Left colon (tissue), 2 donors: ENCODE measurements at places on chromosomes 2 and 18. TPM values are rescaled to one million over a fixed set of nuclear protein-coding genes. Genes with fewer than 3 reads are reported as not detected.

- DNase-seq: no peak
These were observed 316.4 kb downstream of the DSEL start for GRCh38 chr18:67199993-67200617.

DNA sequence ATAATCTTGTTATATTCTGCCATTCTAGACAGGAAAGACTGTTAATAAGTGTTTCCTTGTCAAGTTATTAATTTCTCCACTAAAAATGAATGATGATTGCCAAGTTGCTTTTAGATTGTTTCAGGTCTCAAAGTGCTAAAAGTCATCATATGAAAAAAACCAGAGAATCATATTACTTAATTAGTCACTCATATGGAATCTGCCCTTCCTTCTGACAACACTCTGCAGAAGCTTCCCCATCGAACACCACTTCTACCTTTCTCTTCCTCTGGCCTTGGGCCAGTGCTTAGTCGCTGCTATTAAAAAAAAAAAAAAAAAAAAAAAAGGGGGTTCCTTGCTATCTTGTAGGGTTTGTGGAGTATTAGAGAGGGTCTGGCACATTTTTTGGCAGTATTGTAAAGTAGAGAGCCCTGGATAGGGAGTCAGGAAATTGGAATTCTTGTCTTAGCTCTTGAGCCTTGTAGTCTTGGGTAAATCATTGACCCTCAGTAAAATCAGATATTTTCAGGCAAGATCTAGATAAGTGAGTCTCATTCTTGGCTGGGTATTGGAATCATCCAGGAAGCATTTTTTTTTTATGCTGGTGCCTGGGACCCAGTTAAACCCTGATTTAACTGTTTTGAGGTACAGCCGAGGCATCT, 141.7 kb upstream of the CCDC68 start:
- no peak for DNase-seq

DNA sequence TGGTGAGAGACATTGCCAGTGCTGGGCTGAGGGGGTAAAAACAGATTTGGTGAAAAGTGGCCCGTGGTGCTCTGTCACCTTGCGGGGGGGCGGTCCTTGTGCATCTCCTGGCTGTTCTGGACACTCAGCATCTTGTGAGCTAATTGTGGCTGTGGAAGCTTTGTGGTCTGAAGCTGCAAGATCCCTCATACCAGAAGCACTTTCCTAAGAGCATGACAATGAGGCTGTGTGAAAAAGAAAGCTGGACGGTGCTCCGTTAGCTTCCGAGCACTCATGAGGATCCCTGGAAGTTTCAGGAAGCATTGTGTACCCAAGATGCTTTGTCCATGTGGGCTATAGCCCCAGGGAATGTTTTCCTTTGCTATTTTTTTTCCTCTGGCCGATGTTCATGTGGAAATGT, 74.5 kb downstream of the CABLES1 start:
- DNase-seq: no peak

DNA sequence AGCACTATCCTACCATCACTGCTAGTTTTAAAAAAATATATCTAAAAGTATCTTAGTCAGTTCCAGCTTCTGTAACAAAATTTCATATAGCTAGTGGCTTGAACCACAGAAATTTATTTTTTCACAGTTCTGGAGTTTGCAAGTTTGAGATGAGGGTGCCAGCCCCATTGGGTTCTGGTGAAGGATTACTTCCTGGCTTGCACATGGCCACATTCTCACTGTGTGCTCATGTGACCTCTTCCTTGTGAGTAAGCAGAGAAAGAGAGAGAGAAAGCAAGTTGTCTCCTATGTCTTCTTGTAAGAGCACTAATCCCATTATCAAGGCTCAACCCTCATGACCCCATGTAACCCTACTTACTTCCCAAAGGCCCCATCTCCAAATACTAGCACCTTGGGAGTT, 158.9 kb downstream of the DOK6 start:
- no peak for DNase-seq

DNA sequence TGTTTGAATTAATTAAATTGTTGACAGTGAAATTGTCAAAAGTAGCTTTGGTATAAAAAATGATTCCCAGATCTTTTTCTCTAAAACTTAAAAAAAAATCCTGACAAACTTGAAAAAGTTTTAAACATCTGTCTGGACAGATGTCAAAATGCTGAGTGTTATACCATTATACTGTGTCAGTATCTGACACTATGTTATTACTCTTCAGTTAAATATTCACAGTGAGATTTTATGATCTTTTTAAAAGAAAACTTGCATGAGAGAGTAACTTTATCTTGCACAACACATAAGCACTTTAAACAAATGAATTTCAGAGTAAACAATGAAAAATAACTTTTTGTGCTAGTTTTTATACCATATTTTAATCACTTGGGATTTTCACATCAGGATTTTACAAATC, 167.4 kb downstream of the MEIS1 start:
- no peak for DNase-seq

DNA sequence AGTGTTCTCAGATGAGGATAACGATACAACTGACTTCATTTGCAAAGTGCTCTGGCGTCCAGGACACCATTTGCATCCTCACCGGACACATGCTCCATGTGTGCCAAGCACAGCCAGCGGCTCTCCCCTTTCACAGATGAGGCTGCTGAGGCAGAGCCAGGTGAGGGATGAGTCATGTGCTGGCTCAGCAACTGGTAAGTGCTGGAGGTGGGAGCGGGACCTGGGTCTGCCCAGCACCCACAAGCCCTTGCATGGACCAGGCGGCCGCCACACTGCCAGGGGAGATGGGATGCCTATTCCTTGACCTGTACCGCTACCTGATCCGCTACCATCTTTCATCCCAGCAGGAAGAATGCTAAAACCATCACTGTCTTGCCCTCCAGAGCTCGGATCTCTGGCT, 86.2 kb upstream of the ASB18 start:
- DNase-seq: no peak

DNA sequence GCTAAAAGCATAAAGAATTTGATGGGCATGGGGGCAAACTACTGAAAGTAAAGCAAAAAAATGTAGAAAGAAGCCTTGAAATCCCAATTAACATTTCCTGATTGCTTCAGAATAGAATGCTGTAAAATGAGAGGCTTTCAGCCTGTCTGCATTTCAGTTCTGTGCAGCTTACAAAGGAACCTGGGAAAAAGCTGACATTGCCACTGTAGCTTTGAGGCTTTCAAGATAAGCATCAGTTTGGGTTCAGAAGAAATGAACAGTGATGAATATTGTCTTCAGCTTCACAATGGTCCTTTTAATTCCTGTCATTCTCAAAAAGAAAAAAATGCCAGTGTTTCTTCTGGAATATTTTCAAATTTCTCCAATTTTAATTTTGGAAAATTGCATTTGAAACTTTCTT, 242.7 kb downstream of the LRRTM1 start:
- no peak for DNase-seq

DNA sequence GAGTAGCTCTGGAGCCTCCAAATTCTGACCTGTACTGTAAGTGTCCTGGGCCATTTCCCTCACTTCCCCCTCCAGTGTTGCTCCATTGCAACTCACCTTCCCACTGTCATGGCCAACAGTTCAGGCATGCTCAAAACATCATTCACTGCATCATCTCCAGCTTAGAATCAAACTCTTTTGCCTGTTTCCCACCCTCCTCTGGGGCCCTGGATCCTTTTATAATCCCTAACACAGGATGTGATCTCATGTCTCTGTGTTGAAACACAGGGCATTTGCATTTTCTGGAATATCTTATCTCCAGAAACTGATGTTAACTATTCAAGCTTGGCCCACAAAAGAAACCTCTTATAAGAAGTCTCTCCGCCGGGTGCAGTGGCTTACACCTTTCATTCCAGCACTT, 3.0 kb downstream of the DPP4 start:
- DNase-seq: no peak

GRCh38 chr2:142849820-142850219, 27.6 kb upstream of the KYNU start:
- no peak for DNase-seq

DNA sequence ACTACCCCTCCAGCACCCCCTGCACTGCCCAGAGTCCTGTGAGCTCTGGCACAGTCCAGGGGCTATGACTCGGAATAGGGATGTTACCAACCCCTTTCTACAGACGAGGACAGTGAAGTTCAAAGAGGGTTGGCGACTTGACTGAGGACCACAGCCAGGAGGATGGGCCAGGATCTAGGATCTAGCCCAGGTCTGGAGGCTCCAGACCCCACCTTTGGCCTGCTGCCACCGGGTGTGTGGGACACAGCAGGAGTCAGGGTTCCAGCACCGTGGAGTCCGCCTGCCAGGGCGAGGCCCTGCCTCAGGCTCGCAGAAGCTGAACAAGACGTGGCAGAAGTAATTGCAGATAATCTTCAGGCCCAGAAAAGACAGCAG, 37.9 kb upstream of the GPC1 start:
- peak; percentile 12 for DNase-seq

GRCh38 chr2:156430236-156430979, 5.8 kb upstream of the GPD2 start:
- no peak for DNase-seq

- DNase-seq: no peak
These were observed 170.4 kb downstream of the KCNE4 start for GRCh38 chr2:223222397-223222796.

GRCh38 chr2:196924051-196924450, 2.5 kb downstream of the PGAP1 start:
- DNase-seq: no peak

- DNase-seq: no peak
These were observed 12.4 kb upstream of the AGPS start for GRCh38 chr2:177380181-177380580.

DNA sequence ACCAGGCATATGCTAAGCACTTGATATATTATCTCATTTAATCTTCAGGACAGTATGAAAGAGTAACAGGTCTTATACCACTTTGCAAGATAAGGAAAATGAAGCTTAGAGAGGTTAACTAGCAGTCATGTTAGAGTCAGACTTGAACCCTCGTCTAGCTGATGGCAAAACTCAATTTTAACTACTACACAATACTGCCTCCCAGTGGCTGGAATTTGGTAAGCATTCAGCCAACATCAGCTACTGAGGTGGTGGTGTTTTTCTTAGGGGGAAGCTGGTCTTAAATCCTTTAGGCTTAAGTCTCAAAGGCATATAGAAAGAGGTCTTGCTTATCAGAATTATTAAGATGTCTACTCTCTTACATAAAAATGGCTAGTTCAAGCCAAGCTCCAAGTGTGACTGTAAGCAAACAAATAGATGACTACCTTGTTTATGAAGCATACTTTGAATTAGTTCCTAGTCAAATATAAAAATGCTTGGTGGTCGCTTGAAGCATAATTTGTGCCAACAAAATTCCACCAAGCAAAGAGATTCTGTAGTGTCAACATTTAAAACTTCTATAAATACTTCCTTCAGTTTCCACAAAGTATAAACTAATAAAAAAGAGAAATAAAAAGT, 325.4 kb upstream of the FIGN start:
- no peak for DNase-seq

DNA sequence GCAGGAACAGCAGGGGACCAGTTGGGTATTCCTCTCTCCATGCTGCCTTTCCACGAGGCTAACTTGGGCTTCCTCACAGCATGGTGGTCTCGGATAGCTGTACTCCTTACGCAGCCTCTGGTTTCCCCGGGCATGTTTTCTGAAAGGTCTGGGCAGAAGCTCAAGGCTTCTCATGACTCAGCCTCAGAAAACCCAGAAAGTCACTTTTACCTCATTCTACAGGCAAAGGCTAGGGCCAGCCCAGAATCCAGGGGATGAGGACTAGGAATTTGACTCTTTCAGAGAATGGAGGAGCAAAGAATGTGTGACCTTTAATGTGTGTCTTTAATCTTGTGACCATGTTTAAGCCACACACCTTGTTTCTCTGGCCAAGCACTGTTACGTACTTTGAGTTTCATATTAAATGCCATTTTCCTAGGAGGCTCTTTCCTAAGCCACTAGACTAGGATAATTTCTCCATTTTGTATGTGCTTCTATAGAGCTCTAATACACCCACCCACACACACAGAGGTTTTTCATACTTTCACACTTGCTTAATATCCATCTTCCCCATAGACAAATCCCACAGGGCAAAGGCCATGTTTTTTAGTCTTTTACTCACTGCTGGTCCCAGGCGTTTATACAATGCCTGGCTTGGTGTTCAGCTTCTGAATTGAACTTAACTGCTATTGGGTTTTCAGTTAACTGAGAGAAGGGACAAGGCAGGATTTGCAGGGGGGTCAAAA, 77.3 kb downstream of the LONRF2 start:
- DNase-seq: no peak

- no peak for DNase-seq
These were observed 111.6 kb upstream of the PIEZO2 start for GRCh38 chr18:11260961-11261461.

DNA sequence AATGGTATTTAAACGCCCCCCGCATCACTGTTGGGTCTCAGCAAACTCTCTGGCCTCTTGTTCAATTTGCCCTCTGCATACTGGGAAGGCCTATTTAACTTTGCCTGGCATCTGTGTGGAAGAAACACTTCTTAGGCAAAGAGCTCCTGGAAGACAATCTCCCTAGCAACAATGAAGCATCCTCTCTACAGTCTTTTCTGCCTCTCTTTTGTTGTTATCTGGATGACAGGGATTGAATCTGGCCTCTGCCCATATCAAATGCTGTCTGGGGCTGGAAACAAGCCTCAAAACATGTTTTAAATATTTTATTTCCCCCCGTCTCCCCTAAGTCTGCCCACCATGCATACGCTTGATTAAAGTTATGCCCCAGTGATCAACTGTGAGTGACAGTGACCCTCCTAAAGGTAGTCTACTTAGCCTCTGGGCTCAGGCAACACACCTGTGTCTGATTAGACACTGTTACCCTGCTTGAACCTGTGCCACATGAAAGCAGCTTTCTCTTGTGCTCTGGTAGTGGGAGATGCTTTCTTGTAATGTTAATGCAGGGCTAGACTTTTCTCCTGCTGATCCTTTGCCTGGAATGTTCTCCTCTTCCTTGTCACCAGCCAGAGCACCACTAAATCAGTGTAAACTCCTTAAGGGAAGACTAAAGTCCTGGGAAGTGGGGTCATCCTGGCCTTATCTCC, 34.9 kb downstream of the CDC42EP3 start:
- DNase-seq: no peak

DNA sequence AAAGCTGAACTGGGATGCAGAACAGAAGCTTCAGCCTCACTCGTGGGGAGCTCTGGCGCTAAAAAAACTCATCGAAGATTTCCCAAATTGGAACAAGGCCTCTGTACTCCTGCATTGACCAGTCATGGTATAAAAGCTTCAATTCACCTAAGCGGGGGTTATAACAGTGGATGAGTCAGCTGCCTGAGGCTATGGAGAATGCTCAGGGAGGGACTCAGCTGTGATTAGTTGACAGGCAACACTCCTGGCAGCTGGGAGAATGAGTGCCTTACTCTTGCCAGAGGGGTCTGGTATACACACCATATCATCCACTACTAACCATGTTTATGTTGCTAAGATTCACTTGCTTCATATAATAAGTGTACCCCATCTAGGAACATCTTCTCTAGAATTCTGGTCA, 350.6 kb upstream of the VRK2 start:
- DNase-seq: no peak

- no peak for DNase-seq
These were observed 102.3 kb upstream of the CYRIA start for GRCh38 chr2:16767789-16768476.

Gene WNT10A
- total RNA-seq: 1.9 TPM

Gene TEKT4
- total RNA-seq: not detected

Gene HK2
- 423 TPM for total RNA-seq

Gene CCDC74B
- total RNA-seq: 0.73 TPM

Gene ARHGEF4
- 3.0 TPM for total RNA-seq

Gene SERPINB13
- total RNA-seq: not detected
